Urinary bladder (tissue), 4 donors: ENCODE measurements at places on chromosomes 13 and 19.

- no peak for DNase-seq
Measured at GRCh38 chr19:43774103-43774939, 6.5 kb downstream of the KCNN4 start.

- no peak for DNase-seq
Measured at GRCh38 chr13:24215126-24215525, 54.6 kb downstream of the SPATA13 start.

- DNase-seq = no peak
Measured at GRCh38 chr19:28494461-28494860, 718.5 kb downstream of the UQCRFS1 start.

- DNase-seq = no peak
Measured at GRCh38 chr19:44988896-44989556, 12.2 kb upstream of the RELB start.

- DNase-seq = no peak
Measured at GRCh38 chr19:1130771-1131717, 27.2 kb downstream of the GPX4 start.

DNA sequence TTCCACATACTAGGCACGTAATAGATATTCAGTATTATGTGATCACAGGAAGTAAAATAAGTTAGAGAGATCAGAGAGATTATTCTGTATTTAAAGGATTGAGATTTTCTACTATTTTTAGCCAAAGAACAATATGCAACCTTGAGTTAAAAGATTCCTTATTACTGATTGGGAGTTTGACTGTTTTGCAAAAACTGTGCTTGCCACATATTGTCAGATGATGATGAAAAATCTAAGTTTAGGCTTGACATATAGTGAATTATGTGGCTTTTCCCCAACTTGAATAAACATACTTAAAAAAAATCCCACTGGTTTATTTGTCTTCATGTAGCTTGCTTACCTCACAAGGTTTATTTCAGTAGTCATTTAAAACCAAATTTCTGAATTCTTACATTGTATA, 194.4 kb downstream of the KCNRG start:
- DNase-seq = no peak

DNA sequence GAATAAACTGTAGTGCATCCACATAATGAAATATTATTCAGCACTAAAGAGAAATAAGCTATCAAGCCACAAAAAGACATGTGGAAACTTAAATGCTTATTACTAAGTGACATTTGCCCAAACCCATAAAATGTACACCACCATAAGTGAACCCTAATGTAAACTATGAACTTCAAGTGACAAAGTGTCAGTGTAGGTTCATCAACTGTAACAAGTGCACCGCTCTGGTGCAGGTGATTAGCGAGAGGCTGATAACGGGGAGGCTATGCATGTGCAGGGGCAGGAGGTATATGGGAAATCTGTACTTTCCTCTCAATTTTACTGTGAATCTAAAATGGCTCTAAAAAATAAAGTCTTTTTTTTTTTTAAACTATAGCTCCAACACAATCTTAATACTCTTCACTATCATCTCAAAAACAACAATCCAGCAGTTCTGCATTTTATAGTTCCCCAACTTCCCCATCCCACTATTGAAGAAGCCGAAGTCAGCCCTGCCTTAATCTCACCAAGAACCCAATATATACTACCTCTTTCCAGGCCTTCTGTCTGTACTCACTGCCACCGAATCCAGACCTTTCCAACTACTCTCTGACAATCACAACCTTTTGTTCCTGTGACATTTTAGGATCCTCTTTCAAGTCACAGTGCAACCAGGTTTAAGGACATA, 22.6 kb downstream of the ELF1 start:
- no peak for DNase-seq
